ENCODE measurements at places on chromosomes 5 and 9. TPM values are rescaled to one million over a fixed set of nuclear protein-coding genes. Genes with fewer than 3 reads are reported as not detected.

The MYOZ3 gene
- 1.5 TPM for total RNA-seq

The SPAAR gene
- not detected for total RNA-seq

The DNAI1 gene
- total RNA-seq, result 0.58 TPM

The RPP25L gene
- total RNA-seq, result 26.6 TPM

The ANAPC2 gene
- 28.0 TPM for total RNA-seq

The PTGES2 gene
- total RNA-seq, result 62.0 TPM

The WWC1 gene
- total RNA-seq, result 2.3 TPM

The PFN3 gene
- not detected for total RNA-seq

The EIF4E1B gene
- not detected for total RNA-seq

The HTR1A gene
- total RNA-seq, result not detected

The STKLD1 gene
- 1.2 TPM for total RNA-seq

The LRRC19 gene
- total RNA-seq, result not detected

The PCDHB11 gene
- not detected for total RNA-seq

The GRXCR2 gene
- not detected for total RNA-seq

The FAM78A gene
- 0.29 TPM for total RNA-seq

The SLC34A3 gene
- under 0.01 TPM for total RNA-seq

The ACSL6 gene
- not detected for total RNA-seq

The MTMR12 gene
- total RNA-seq, result 27.8 TPM

The CDC20B gene
- total RNA-seq, result under 0.01 TPM

The MAT2B gene
- 90.3 TPM for total RNA-seq

The ANXA2R gene
- 1.7 TPM for total RNA-seq

The BARHL1 gene
- not detected for total RNA-seq

The MEIKIN gene
- total RNA-seq, result not detected

The PAXX gene
- 16.1 TPM for total RNA-seq

The FGF18 gene
- total RNA-seq, result 0.29 TPM

The FLT4 gene
- total RNA-seq, result 0.15 TPM

The WNT8A gene
- not detected for total RNA-seq

The FAM221B gene
- total RNA-seq, result not detected

The IL4 gene
- not detected for total RNA-seq

The NFIB gene
- 40.7 TPM for total RNA-seq

The NIPAL4 gene
- not detected for total RNA-seq

The SHISAL2B gene
- total RNA-seq, result not detected

Data from smooth muscle cell of trachea (primary cell).